ENCODE measurements at places on chromosomes 16 and 17.

GRCh38 chr16:66311306-66311705 is 55.2 kb upstream of the CDH5 start:
- no peak for DNase-seq

GRCh38 chr17:80029258-80029974 is 6.3 kb downstream of the TBC1D16 start:
- DNase-seq, result no peak

GRCh38 chr17:45731459-45731858 is 52.7 kb upstream of the CRHR1 start:
- DNase-seq, result no peak

GRCh38 chr17:44559634-44560554 is 2.6 kb downstream of the FZD2 start:
- no peak for DNase-seq

DNA sequence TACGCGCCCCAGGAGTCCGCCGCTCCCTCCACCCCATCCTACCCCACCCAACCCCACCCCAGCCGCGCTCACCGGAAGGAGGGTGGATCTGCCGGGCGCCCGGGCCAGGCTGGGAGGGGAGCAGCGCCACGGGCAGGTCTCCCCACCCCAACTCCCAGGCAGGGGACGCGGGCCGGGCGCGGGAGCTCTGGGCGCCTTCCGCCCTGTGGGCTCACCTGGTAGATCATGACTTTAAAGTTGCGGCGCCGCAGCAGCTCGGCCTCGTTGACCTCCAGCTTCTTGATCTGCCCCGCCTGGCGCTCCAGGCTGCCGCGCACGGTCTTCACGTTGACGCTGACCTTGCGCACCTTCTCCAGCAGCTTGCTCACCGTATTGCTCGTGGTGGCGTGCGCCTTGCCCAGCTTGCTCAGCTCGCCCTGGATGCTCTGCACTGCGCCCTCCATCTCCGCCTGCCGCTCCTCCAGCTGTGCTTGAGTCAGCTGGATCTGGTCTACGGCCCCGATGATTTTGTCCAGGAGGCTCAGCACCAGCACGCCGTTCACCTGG is 571 bp downstream of the CAVIN1 start:
- no peak for DNase-seq

- DNase-seq, result no peak
These were observed 25.3 kb downstream of the PRSS54 start for GRCh38 chr16:58269526-58269925.

DNA sequence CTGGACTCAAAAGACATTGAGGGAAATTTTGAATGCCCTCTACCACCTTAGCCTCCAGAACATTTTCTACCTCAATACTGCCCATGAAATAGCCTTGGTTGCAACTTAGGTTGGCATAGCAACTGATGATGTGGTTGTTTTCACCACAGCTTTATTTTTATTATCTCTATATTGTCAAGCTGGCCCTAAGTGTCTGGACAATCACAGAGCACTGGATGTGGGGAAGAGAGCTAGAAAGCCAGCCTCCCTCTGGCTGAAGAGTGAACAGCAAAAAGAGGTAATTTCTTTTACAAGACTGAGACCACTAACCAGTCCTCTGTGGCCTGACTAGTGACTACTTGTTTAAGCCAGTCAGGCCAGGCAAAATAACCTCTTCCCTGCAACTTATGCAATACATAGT is 159.6 kb downstream of the HS3ST2 start:
- no peak for DNase-seq

Data from effector CD4-positive, alpha-beta T cell (primary cell).